ENCODE measurements at places on chromosomes 12 and 14.

- DNase-seq = no peak
These were observed 36.6 kb upstream of the PIK3C2G start for GRCh38 chr12:18224745-18225144.

- no peak for DNase-seq
These were observed 49.8 kb downstream of the SLC6A12 start for GRCh38 chr12:164207-164606.

GRCh38 chr14:22689199-22689598, 45.0 kb upstream of the OR6J1 start:
- DNase-seq = no peak

DNA sequence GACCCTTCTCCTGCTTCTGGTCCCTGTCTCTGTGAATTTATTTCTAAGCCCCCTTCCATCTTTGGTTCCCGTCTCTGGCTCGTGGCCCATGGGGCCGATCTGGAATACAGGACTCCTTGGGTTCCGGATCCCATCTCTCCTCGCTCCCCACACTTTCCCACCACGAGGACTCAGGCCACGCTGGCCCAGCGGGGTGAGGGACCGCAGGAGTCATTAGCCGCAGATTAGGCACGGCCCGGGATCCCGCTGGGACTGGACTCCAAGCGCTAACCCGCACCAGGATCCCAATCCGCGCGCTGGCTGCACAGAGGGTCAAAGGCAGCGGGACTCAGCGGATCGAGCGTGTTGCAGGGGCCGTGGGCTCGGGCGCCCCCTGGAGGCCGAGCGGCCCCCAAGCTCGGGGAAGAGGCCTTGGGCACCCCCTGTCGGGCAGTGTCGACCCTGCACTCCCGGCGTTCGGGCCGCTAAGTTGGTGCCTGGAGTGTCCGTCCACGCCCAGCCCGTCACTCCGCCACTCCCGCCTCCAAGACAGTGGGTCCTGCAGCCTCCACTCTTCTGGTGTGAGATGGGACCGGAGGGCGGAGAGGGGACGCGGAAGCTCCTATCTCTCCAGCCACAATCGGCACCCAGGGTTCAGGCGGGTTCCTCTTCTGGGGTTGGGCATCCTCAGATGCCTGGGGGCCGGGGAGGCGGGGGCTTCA, 9.5 kb downstream of the SHMT2 start:
- DNase-seq = peak; percentile 96

- DNase-seq = peak; percentile 97
These were observed at the start of gene CAND1 for GRCh38 chr12:67268896-67269632. Gene CAND1 (plus strand): TSS chr12:67269358. CDS start chr12:67269718, 360 bp downstream.

DNA sequence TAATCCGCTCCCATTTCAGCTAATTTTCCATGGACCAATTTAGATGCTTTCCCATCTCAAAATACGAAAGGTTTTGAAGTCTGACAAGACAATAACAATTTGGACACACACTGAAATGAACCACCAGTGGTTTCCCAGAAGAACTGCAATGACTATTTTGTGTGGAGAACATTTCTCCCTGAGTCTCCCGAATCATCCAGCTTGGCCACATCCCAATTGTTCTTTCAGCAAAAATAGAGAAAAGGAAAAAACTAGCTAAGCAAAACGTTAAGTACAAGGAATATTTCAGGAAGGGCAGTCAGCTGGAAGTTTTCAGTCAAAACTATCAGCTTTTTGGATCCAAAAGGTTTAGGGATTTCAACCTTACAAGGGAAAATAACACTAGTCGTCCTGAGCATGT, 390.6 kb downstream of the KCNH5 start:
- no peak for DNase-seq

DNA sequence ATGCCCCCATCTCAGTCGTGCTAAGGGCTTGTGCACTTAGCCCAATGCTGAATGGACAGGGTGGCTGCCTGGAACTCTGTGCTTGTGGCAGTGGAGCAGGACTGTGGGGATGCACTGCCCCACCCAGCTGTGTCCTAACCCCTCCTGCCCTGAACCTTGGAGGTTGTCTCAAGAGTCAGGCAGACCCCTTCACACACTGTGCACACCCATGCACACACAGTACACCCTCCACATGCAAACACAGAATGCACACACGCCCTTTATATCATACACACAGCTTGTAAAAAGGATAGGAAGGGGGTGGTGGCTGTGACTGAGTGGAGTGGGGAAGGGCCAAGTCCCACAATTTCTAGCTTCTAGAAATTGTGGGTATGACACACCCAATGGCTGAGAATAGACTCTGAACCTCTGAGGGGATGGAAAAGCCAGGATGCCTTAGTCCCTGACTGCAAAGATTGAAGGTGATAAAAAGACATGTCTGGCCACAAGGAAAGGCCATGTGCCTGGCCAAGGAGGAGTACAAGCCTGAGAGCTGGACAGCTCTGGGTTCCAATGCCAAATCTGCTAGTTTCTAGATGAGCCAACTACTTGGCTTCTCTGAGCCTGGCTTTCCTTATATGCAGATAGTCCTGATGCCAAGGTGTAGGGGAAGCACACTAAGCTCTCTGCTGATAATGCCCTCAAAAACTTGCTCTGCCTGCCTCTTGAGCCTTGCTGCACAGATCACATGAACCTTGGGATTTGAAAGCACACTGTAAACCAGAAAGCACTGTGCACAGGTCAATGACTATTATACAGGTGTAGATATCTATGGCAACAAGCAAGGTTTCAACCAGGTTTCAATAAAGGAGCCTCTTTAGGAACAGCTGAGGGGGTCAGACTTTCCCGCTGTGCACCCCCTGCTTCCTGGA, 8.4 kb downstream of the KRT8 start:
- no peak for DNase-seq

DNA sequence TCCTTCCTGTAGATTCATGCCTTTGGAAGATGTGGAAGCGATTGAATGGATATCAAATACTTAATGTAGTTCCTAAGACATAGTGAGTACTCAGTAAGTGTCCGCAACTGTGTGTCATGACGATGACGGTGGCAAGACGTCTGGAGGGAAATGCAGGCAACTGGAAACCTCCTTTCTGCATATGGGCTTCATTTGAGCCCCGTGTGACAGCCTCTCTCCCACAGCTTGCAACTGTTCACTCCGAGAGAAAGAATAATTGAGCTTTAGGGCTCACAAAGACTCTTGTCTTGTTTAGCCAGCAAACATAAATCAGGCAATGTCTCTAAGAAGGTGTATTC, 6.9 kb downstream of the CFAP251 start:
- DNase-seq = no peak

DNA sequence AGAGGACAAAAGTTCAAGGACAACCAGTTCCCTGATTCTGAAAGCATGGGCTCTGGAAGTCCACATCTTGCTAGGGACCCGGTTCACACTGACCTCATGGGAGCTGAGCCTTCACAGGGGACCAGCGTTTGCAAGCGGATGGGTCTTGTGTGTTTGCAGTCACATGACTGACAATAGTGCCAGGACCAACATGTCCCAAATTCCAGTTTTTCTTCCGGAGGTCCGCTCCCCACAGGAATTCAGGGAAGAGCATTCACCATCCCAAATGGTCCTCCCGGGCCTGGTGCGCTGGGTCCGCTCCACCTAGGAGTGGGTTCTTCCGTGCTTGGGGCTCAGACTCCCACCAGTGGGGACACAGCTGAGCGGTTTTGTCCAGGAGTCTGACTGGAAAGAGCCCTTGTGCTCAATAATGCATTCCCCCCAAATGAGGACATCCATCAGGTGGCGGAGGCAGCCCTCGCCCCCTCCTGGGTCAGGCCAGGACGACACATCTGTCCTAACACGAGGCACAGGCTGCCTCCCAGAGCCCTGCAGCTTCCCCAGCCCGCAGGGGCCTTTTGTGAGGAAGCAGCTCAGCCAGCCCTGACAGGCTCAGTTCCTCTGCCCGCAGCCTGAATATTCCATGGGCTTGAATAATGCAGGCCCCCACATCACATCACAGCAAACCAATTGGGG, 91.8 kb upstream of the BCL11B start:
- no peak for DNase-seq

DNA sequence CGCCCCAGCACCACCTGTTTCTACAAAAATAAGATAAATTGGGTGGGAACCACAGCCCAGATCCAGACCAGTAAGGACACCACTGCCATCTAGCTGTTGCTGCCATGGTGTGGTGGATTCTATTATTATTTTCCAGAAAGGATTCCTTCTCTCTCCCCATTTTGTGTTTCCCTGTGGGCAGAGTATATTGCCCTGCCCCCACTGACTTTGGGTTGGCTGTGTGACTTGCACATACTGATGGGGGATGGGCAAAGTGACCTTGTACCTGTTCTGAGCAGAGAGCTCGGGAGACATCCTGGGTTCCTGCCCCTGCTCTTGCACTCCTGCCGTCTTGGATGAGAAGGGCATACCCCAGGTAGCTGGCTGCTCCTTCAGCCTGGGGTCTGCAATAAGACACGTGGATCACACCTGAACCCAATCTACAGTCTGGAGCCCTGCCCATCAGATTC, 24.3 kb downstream of the MOAP1 start:
- no peak for DNase-seq

- no peak for DNase-seq
These were observed 3.8 kb downstream of the TXNRD1 start for GRCh38 chr12:104219361-104219892.

All from activated T-cell treated with anti-CD3 and anti-CD28 coated beads, Interleukin-2, amount 50 U/mL, for 48 hours (primary cell).